ENCODE measurements at places on chromosomes 4 and X.

DNA sequence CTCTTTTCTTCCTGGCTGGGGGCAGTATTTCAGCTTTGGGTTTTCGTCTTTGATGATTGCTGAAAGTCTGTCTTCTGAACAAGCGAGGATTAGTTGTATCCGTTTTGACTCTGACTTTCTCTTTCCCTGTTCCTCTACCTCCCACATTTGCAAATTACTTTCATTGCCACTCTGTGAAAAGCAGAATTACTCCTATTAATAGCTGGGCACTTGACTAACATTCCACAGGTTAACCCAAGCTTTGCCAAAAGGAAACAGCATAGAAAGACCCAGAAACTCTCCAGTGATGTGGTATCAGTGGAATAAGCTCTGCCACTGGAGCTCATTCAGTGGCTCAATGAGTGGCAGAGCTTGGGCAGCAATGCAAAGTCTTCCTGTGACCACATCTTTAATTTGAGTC lies 238.9 kb downstream of the PALLD start:
- DNase-seq: no peak

DNA sequence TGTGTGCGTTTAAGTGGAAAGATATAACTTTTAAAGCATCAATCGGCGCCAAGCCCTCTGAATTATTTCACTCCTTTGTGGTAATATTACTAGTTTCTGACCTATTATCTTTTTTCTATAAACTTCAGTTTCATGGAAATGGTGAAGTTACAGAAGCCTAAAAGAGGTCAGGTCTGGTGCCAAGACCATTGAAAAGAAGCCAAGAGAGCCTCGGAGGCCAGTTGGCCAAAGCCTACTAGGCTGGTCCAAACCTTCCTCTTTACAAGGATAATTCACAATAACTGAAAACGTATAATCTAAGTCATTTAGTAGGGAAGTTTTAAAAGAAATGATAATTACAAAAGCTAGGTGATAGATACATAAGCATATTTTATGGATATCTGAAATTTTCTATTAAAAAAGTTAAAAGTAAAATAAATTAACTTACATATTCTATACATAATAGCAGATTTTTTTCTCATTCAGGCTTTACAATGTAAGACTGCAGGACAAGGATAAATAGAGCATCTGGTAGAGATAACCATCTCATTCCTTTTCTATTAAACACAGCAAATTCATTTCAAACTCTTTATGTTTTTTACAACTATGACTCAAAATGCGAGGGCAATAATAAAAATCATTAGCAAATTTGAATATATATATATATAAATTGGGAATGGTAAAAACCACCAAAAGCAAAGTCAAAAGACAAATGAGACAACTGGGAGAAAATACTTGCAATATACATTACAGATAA lies 49.2 kb downstream of the WDFY3 start:
- no peak for DNase-seq

DNA sequence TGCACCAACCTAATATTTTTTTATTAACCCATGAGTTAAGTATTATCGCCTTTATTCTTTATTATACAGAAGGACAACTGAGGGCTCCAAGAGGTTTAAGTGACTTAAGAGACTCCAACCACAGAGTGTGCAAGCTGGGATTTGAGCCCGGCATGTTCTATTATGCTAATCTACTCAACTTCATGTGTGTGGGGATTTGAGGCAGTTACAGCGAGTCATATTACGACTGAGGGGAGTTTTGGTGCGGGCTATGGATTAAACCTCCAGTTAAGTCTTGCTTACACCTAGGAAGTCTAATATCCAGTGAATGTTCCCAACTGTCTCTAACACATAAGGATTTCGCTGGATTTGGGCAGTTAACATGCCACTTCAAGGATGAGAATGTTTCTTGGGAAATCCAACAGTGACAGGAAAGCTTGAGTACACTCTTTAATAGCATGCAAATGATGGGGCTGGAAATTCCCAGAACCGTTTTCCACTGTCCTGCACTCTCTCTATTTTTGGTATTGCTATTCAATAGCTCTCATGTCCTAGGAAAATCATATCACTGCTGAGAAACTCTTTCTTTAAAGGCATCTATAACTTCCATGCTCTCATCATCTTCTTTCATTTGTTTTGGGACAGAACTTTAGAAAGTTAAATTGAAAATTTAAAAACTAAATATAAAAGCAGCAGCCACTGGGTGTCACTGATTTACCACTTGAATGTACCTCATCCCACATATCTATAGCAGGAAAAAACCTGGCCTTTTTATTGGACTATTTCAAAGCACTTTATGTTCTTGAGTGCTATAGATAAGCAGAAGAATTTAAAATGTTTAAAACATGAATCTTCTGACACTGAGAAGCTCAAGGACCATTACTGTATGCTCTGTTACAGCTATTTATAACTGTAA lies 165.1 kb upstream of the TTC29 start:
- no peak for DNase-seq

DNA sequence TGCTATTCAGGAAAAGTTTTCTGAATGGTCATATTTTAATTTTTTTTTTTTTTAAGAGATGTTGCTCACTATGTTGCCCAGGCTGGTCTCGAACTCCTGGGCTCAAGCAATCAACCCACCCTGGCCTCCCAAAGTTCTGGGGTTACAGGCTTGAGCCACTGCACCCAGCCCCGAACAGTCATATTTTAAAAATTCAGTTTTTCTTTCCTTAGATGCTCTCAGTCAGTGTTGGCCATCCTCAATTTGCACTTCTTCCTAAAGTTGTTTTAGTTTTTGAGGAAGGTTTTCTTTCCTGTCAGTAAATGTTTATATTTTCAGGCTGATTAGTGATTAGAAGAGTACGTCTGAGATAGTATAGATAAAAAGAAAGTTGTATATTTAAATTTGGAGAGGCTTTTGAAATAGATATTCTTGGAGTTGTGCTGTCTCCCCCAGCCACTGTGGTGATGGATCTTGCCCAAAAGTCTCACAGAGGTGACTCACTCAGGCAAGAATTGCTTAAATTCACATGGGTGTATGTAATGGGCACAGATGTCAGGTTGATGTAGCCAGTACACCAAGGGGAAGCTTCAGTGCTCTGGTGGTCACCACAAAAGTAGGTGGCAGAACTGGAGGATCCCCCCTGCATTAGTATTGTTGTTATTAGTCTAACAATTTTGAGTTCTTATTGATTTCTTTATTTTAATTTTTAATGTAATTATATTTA lies 72.2 kb upstream of the ELOVL6 start:
- no peak for DNase-seq

DNA sequence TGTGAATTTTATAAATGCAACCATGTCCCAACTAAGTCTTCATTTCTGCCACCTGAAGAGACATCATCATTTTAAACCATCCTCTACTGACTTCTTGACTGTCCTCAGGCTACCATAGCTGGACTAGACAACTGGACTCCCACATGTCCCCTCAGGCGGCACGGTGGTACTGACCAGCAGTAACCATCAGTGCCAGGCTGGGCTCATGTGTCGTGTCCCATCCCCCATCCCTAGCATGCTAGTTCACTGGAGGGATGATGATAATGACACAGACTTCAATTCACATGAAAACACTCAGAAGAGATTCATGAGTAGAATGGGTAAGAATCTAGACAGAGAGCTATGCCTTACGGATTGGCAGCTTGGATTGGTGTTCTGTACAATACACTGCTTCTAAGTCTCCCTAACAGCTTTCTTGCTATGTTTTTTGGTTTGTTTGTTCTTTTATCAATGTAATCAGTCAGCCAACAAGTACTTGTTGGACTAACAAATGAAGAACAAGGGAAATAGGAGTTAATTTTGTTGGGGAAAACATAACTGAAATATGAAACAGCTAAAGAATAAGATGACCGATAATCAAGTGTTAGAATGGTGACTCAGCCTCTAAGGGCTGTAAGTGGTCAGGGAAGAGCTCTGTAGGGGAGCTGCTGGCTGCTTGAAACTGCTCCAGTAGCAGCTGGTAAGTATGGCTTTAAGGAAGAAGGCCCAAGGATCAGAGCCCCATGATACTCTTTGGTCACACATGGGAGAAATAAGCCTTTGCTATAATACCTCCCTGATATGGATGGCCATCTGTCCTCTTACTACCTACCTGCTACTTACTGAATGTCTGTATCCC lies 10.3 kb downstream of the ZDHHC9 start:
- DNase-seq: no peak

DNA sequence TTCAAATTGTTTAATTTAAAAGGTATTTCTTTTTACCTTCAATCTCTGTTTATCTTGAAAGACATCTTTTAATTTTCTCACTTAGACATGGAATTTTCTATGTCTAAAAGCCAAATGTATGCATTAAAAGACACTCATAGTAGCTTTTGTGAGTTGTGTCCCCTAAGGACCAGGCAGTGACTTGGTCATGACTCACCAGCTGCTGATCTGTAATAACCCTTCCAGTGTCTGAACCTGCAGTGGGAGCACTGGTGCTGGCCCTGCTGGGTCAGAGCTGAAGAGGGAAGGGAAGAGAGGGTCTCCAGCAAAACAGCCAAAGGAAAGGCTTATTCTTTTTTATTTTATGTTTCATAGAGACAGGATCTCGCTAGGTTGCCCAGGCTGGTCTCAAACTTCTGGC lies 31.1 kb upstream of the SH3D19 start:
- no peak for DNase-seq

DNA sequence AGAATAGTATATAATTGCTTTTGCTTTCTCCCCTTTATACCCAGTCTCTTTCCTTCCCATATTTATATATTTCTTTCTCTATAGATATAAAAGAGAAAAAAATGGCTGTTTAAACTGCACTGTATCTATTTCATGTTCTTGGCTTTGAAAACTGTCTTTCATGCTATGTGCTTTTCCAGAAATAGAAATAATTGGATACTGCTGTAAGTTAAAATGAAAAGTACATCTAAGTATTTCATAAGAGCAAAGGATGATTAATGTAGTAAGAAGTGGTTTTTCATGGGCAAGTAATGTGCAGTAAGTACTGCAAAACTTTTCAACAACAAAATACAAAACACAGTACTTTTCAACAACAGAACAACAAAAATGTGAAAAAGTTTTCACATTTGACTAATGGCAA lies 237.9 kb downstream of the SNCA start:
- DNase-seq: no peak

DNA sequence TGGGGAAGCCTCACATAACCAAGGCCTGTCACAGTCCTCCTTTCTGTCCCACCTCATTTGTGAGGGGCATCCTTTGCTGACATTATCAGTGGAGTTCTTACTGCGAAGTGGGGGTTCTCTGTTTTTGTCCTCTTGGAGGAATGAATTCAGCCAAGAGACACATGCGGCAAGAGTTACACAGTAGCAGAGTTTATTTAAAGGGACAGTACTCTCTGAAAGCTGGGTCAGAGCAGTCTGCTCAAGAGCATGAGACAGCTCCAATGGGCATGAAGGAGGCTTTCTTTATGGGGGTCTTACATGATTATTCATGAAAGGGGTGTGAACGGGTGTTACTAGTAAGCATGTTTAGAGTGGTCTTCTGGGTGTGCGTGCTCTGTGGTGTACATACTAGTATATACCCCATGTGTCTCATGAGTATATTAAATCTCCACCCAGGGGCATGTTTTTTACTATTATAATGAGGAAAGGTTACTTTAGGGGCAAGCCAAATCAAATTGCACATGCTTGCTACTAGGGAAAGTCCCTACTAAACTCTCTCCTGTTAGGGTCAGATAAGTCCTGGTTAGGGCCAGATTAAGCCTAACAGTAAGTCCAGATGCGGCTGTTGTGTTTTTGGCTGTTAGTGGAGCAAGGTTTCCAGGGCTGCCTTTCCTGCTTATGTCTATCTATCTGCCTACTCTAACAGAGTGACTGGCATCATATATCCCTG lies 19.8 kb upstream of the LGI2 start:
- DNase-seq: no peak
